COLO829 (cell line): ENCODE measurements at places on chromosomes 7 and 10.

- no peak for DNase-seq
These were observed 239.0 kb upstream of the PHYHIPL start for GRCh38 chr10:58937423-58937822.

DNA sequence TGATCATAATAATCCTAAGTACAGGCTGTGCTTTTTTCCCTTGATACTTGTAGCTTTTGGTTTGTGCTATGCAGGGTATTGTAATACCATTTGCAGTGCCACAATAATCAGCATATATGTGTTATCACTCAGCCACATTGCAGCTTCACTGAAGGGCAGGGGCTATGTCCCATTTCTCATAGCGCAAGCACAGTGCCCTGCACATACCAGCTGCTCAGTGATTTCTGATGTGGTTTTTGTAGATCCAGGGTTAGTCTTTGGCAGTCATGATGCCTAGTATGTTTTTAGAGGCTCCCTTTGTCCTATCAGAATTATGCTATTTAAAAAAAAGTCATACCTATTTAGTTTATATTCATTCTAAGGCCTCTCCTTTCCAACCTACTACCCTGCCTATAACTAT is 25.8 kb downstream of the MET start:
- DNase-seq, result no peak

DNA sequence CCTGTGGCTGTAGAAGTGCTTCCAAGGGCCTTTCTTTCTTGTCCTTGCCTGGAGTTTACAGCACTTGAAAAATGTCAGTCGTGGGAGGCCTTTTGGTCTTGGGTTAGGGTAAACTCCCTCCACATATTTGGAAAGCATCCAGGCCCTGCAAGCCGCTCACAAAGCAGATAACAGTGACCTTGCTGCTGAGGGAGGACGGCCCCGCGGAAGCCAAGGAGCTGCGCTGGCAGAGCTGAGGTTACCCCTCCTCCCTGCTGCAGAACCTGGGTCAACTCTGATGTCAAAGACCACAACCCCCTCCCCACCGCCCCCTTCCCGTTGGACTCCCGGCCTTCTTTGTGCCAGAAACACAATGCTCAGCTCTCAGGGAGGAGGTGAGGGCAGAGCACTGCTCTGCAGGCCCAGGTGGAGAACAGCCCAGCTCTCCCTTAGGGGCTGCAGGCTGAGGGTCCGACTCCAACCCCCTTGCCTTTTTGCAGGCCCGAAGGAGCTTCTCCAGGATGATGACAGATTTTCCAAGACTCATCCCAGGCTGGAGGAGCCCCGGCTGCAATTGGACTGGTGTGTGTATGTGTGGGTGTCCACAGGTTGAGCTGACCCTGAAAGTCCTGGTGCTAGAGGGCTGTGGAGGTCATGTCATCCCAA is 957.6 kb upstream of the ZNF722 start:
- no peak for DNase-seq

DNA sequence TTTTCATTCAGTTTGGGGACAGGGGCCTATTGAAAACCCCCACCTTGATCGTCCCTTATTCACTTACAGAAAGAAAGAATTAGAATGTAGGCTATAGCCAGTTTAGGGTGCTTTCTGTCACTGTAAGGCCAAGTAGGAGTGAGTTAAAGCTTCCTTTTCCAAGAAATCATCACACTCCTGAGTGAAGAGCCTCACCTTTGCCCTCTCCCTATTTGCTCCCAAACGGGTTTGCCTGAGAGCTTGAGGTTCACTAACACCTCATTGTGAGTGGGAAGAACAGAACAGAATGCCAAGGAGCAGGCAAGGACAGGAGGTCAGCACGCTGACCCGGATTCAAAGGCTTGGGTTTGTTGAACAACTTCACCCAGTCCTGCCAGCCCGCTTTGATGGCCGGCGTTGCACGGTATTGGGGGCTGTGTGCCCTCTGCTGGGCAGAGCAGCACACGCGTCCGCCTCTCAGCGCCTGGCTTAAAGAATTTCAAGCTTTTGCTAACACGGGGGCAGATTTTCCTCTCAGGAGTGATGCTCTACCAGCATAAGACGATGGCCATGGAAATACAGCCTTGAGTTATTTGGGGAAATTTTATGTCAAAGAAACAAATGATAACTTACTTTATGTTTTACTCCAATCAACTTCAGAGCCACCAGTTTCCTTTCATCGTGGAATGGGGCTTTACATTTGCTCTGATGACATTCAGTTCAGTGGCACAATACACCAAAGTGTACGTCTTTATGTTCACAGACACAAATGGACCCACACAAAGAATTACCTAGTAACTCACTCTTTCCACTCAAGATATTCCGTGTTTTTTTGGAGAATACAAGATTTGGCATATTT is 470.0 kb downstream of the SUGCT start:
- DNase-seq, result peak; percentile 63

- no peak for DNase-seq
These were observed 101.1 kb downstream of the BTAF1 start for GRCh38 chr10:92024700-92025099.

DNA sequence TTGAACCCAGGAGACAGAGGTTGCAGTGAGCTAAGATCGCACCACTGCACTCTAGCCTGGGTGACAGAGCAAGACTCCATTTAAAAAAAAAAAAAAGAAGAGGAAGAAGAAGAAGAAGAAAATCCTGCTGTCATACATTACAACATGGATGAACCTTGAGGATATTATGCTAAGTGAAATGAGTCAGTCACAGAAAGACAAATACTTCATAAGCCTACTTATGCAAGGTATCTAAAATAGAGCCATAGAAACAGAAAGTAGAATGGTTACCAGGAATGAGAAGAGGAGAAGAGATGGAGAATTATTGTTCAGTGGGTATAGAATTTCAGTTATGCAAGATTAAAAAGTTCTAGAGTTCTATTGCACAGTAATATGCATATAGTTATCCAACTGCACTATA is 466.5 kb downstream of the PLXNA4 start:
- no peak for DNase-seq

DNA sequence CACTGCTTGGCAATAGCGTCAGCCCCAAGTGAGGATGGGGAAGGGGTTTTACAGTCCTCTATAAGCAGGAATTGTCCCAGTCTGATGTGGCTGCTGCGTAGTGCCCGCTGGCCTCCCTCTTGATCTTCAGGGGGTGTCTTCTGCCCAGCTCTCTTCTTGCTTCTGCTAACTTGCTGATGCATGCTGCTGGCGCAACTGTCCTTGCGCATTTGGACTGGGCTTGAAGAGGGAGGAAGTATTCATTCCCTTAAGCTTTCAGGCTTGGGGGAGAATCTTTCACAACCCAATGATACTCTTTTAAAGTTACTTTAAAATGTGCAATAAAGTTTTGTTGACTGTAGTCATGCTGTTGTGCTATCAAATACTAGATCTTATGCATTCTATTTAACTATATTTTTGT is 10.3 kb downstream of the GALNT11 start:
- no peak for DNase-seq

DNA sequence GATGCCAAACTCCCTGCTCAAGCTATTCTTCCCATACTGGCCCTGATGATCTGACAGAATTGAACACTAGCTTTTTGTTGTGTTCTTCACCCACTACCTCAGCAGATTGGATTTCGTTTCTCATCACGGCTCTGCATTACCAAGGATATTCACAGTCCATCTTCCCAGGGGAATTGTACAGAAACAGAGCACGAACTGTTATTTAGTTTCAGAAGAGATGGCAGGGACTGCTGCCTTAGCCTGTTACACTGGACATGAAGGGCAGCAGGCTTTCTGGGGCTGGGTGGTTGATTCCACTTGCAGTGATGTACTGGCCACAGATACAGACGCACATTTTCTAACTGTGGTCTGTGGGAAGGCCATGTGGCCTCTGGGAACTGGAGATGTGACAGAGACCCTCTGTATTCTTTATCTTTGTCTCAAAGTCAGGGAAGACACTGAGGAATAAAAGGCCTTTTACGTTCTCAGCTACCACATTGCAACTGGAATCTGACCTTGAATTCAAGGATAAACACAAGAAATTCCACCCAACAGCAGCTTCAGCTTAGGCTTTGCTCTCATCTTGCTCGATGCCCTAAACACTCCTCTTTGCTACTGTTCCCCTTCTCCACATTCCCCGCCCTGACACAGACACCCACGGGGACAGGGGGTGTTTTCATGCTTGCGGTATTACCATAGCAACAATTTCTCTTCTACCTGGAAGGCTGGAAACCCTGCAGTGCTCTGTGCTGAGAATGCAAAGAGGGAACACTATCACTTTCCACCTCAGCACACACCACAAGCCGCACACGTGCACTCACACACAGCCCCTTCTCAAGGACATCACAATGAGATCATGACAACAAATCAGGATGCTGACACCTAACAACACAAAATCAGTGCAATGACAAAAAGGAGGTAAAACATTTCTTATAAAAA is 81.7 kb downstream of the RNF216 start:
- peak; percentile 91 for DNase-seq
